ENCODE measurements at places on chromosomes 16 and 17.

GRCh38 chr16:75745242-75745641 is 19.0 kb upstream of the CPHXL start:
- DNase-seq, result no peak

DNA sequence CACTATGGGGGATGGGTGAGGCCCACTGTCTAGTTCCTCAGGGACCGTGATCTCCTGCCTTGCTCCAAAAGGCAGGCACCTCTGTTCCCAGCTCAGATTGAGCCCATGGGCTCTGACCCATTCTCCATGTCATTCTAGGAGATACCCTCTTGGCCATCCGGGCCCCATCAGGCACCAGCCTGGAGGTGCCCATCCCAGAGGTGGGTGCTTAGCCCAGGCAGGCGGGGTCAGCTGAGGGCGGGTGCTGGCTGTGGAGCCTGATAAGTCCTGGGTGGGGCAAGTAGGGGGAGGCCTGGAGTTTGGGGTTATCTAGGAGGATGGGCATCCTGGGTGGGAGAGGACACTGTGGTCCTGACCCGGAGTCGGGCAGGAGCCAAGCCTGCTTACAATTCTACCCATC is 2.3 kb downstream of the E2F4 start:
- DNase-seq, result no peak

- DNase-seq, result peak; percentile 74
Measured at GRCh38 chr16:85448557-85449190, 164.4 kb upstream of the GSE1 start.

DNA sequence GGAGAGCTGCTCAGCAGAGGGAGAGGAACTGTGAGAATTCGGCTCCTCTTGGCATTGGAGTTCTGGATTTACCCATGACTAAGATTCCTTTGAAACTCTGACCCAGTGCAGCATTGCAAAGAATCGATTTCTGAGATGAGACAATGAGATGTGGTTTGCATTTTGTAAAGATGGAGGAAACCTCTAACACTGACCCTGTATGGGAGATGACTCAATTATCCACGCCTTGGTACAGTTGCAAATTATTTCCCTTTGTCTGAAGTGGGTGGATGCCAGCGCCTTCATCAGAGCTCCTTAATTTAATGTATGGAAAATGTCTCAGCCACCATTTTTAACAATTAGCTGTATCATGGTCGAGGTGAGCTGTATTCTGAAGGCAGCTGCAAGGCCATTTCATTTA is 53.4 kb downstream of the NUP93 start:
- DNase-seq, result no peak

- DNase-seq, result no peak
Measured at GRCh38 chr16:10883004-10883403, 6.0 kb downstream of the CIITA start.

DNA sequence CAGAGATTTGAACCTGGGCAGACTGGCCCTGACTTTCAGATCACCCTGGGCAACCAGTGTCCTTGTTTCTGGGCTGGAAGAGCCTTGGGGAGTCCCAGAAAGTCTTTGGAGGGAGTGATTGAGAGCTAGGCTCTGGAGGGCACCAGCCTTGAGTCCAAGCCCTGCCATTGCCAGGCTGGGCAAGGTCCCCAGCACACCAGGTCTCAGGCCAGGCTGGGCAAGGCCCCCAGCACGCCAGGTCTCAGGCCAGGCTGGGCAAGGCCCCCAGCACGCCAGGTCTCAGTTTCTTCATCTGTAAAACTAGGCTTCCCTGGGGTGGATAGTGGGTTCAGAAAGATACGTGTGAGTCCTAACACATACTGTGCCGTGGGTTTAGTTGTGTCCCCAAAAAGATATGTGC is 135.0 kb downstream of the IRF8 start:
- DNase-seq, result no peak

DNA sequence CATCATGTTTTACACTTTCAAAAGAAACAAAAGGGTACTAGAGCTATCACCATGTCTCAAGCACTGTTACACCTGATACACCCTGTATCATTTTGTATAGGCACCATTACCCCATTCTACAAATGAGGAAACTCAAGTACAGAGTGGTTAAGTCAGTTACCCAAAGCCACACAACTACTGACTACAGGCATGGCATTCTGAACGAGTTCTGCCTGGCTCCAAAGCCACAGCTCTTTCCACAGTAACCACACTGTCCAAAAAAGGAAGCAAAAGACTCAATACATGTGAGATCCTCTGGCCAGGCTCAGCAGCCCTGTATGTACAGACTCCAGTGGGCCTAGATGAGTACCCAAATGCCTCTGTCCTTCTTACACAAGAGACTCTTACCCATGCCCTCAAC is 4.7 kb downstream of the DYNC1LI2 start:
- no peak for DNase-seq

DNA sequence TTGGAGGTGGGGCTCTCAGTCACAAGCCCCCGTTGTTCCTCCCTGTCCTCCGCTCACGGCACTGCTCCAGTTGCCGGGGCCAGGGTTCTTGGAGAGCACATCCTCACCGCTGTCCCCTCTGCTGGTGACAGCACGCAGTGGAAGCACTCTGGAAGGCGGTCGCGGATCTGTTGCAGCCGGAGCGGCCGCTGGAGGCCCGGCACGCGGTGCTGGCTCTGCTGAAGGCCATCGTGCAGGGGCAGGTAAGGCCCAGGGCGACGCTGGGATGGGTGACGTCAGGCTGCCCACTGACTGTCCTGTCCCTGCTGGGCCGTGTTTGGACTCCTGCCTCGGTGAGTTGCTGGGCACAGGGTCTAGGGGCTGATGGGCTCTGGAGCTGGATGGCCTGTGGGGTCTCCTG is 5.4 kb downstream of the TSC2 start:
- no peak for DNase-seq

DNA sequence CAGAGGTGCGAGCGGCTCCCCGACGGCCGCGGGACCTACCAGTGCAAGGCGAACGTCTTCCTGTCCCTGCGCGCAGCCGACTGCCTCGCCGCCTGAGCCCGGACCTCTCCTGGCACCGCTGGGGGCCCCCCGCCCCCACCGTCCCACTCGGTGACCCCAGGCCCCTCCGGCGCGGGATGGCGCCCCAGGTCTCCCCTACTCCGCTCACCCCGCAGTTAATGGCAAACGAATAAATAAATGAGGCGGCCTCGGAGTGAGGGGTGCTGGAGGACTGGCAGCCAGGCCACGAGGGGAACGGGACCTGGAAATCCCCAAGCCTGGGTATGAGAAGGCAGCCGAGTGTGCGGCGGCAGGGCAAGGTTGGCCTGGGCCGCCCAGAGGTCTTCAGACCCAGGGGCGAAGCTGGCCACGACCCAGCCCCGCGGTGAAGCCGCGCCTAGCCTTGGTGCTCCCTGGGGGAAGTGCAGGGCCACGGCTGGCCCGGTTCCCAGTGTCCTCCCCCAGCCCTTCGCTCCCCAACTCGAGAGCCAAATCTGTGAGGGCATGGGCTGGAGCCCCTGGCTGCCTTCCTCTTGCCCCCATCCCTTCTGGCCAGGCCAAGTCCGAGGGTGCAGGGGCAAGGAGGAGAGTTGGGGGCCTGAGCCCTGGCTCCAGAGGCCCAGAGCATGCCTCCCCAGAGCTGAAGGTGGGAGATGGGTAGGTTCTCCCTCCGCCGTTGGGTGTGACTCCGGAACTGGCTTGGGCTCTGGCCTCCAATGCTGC is 796 bp downstream of the NPB start:
- DNase-seq, result peak; percentile 46

GRCh38 chr17:34755371-34755770 is 176.0 kb downstream of the TMEM132E start:
- no peak for DNase-seq

GRCh38 chr17:48030531-48030930 is 7.1 kb downstream of the COPZ2 start:
- peak; percentile 69 for DNase-seq

GRCh38 chr16:51072591-51072990 is 78.5 kb downstream of the SALL1 start:
- DNase-seq, result no peak

- no peak for DNase-seq
Measured at GRCh38 chr17:72238157-72238673, 117.4 kb downstream of the SOX9 start.

- no peak for DNase-seq
Measured at GRCh38 chr16:25625620-25626019, 66.1 kb upstream of the HS3ST4 start.

- DNase-seq, result peak; percentile 75
Measured at GRCh38 chr17:1491443-1492248, 840 bp downstream of the MYO1C start.

DNA sequence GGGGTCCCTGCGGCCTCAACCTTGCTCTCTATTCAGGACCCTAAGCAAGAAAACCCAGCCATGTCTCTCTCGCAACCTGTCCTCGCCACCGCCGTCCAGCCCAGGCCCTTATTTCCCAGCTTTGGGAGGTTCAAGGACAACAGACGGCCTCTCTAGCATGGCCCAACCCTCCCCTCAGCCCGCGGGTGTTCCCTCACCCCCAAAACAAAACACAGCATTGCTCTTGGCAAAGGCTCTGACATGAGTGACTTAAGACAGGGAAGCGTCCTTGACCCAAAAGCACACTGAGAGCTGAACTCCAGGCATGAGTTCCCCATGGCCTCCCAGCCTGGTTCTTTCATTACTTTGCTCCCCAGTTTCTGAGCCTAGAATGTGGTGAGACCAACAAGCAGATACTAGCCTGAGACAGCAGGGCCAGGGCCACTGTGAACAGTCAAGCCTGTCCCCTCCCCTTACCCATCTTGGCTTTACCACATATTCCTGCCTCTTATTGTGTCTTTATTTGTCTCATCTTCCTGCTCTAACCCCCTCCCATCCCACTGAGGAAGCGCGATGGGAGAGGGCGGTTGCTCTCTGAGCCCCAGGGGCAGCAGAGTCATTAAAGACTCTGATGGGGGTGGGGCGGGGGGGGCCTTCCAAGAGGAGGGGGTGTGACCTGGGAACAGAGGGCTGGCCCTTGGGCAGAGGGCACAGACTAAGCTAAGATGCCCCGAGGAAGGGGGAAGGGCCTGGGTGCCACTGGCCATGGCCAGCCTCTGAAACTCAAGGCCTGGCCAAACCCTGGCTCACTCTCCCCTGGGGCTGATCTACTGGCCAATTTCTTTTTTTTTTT is 11.8 kb downstream of the SREBF1 start:
- no peak for DNase-seq

GRCh38 chr16:339680-340079 is 12.8 kb downstream of the AXIN1 start:
- no peak for DNase-seq

DNA sequence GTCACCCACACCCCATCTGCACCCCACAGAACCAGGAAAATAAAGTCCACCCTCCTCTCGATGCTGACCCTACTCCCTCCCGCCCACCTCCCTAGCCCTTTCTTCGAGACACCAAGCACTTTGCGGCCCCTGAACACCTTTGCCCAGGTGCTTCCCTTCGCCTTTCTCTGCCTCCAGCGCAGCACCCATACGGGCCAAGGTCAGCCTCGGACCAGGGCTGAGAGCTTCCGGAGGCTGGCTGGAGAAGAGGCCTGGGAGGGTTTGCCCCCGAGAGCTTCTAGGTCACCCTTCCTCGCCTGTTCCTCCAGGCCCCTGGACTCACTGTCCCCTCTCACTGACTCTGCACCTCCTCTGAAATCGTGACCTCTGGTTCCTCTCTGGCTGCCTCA is 2.7 kb upstream of the NHERF2 start:
- DNase-seq, result no peak

GRCh38 chr17:52244689-52245088 is 86.2 kb upstream of the CA10 start:
- DNase-seq, result no peak

DNA sequence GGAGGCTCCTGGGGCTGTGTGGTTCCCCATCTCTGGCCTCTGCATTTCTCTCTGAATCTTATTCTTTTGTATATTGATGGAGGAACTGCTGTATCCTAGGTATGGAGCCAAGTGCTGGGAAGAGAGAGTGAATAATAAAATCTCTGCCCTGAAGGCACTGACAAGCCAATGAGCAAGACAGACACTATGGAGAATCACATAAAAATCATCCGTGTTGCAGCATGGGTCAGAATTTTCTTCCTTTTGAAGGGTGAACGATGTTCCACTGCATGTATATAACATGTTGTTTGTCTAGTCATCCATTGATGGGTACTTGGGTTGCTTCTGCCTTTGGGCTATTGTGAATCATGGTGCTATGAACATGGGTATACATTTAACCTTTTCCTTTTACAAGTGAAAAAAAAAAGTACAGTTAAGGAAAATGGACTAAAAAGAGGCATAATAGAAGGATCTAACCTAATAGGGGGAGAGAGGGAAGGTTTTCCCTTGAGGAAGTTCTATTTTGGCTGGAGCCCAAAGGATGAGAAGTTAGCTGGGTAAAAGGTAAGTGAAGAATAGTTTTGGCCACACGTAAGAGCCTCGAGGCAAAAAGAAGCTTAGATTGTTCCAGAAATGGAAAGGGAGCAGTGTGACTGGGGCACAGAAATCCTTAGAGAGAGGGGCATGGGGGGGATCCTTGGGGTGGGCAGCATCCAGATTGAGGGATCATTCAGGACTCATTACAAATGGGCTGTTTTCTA is 32.3 kb upstream of the GNA13 start:
- DNase-seq, result no peak

GRCh38 chr17:59837308-59838051 is 55.3 kb downstream of the TUBD1 start:
- peak; percentile 76 for DNase-seq

- no peak for DNase-seq
Measured at GRCh38 chr16:48965386-48965785, 316.3 kb downstream of the CBLN1 start.
